Stimulated activated CD4-positive, alpha-beta T cell treated with anti-CD3 and anti-CD28 coated beads, TNF-alpha, amount 100 ng/mL, for 4 hours (primary cell): ENCODE measurements at places on chromosomes 1 and 21.

GRCh38 chr1:229227298-229227919, 43.5 kb upstream of the RAB4A start:
- peak; percentile 70 for DNase-seq

DNA sequence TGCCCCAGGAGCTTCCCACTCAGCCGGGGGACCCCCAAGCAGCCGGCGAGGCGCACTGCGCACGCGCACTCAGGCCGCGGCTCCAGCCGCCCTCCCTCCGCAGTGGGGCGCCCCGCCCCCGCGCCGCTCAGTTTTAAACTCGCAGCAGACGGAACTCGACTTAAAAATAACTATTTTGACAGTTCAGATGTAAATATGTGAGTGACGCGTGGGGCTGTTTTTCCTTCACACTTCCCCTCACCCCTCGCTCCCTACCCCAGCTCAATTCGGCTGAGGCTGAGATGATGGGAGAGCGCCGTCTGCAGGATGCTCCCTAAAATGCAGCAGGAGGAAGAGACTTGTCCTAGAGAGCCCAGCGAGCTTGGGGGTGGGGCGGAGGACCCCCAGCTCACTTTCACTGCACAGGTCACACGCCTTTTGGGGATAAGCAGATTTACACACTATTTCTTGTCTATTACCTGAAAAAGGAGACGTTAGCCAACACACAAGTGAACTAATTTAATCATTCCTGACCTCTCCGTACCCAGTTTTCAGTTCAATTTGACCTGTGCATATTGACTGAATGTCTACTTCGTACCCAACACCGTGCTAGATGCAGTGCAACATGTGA, 8.9 kb upstream of the LEMD1 start:
- peak; percentile 32 for DNase-seq

DNA sequence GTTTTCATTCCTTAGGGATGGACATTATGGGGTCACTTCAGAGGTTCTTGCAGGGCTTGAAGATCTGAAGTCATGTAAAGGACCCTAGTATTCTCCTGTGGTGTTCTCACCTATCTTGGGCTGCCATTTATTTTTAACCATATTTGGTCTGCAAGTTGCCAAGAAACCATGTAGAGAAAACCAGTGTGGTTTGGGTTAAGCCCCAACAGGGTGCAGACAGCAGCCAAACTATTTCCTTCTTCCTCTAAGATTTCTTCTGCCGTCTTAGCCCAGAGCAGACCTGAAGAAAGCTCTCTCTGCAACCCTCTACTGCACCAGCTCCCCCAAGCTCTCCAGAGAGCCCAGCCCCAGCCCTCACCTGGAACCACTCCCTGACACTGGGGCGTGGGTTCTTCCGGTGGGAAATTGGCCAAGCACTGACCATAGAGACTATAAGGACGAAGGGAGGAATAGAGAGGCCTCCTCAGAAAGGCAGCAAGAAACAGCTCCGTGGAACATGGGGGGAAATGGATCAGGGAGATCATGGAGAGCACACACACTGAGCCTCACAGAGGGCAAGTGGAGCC, 136.6 kb downstream of the SYF2 start:
- no peak for DNase-seq

GRCh38 chr1:1938613-1939295, 19.7 kb upstream of the TMEM52 start:
- DNase-seq: no peak

DNA sequence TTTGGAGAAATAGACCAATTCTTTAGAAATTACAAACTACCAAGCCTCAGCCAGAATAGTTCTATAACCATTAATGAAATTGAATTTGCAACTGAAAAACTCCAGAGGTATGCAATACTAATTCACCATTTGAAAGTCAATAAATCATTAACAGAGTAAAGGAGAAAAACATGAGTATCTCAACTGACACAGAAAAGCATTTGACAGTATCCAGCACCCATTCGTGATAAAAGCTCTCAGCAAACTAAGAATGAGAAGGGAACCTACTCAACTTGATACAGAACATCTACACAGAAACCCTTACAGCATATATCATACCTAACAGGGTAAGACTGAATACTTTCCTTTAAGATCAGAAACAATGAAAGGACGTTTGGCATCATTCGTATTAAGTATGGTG, 54.3 kb downstream of the ST6GALNAC5 start:
- DNase-seq: no peak

- no peak for DNase-seq
Measured at GRCh38 chr1:90557706-90558105, 159.4 kb downstream of the BARHL2 start.

- peak; percentile 91 for DNase-seq
Measured at GRCh38 chr1:111139956-111140679, at the start of the genes CEPT1 and DRAM2. Gene CEPT1, plus strand, starts transcription at chr1:111140223. Its CDS starts 7,492 bp downstream, at chr1:111147715. Gene DRAM2, minus strand, starts transcription at chr1:111140093. Its CDS starts 8,539 bp downstream, at chr1:111131554.

DNA sequence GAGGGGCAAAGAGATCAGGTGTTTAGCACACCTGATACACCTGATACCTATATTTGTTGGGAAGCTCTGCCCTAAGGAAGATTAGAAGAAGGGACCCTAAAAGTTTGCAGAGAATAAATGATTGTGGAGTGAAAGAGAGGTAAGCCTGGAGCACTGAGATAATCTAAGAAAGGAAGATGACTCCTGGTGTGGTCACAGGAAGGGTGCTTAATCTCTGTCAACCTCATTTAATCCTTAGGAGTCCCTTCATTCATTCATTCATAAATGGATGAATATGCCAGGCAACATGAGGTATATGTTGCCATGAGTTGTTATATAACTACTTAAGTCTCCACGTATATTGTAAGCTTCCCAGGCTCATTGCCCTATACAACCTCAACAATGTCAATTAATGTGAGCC, 16.2 kb upstream of the MNDA start:
- no peak for DNase-seq
